ENCODE measurements at places on chromosomes 1 and 21.

DNA sequence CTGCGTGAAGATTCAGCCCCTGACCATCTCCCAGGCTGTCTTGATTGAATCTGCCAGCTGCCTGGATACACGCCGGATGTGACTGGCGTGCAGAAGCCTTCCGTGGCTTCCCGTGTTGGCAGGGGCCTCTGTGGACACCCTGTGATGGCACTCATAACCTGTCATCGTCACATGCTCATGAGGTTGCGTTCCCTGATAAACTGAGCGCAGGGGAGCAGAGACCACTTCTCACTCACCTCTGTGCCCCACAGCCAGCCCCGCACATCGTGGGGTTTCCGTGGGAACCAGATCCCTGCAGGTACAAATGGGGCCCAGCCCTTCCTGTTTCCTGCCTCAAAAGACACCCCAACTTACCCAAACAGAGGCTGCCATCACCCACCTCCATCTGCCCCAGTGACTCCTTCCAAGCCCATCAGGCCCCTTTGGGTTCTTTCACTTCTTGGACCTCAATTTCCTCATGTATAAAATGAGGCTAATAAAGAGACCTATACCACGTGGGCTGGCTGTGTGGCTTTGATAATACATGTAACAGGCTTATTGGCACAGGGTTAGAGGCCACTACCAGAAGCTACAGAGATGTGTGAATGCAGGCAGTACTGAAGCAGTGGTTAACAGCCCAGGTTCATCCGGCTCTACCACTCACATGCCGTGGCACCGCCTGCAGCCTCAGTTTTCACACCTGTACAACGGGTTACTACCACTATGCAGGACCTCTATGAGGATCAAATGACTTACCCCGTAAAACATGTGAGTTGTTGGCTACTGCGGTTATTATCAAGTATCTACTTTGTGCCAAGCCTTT lies 23.6 kb downstream of the HTR6 start:
- DNase-seq = no peak

- DNase-seq = no peak
These were observed 2.5 kb upstream of the BCL10 start for GRCh38 chr1:85278853-85279314.

- no peak for DNase-seq
These were observed 428.3 kb downstream of the KIF26B start for GRCh38 chr1:245583081-245583480.

DNA sequence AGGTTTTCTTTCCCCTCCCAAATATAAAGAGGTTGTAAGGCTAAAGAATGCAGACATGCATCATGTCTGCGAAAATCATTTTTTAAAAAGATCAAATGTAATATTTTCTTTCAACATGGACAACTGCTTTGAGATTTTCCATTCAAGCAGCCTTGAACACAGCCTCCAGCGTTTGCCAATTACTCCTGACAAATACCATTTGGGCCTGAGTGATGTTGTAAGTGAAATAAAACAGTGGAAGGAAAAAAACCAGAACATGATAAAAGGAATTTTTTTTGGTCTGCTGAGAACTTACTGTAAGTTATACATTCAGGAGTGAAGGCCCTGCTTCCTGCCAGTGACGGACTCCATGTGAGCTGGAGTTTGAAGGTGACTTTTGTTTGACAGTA lies 37.2 kb downstream of the SETD4 start:
- DNase-seq = no peak

DNA sequence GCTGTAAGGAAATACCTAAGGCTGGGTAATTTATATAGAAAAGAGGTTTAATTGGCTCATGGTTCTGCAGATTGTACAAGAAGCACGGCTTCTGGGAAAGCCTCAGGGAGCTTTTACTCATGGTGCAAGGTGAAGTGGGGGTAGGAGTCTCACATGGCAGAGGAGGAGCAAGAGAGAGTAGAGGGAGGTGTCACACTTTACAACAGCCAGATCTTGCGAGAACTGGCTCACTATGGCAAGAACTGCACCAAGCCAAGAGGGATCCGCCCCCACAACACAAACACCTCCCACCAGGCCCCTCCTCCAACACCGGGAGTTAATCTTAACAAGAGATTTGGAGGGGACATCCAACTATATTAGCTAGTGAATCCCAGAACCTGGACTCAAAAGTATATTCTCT lies 135.4 kb upstream of the SOD1 start:
- no peak for DNase-seq

GRCh38 chr1:152585586-152585985 lies 5.3 kb upstream of the LCE3D start:
- no peak for DNase-seq

DNA sequence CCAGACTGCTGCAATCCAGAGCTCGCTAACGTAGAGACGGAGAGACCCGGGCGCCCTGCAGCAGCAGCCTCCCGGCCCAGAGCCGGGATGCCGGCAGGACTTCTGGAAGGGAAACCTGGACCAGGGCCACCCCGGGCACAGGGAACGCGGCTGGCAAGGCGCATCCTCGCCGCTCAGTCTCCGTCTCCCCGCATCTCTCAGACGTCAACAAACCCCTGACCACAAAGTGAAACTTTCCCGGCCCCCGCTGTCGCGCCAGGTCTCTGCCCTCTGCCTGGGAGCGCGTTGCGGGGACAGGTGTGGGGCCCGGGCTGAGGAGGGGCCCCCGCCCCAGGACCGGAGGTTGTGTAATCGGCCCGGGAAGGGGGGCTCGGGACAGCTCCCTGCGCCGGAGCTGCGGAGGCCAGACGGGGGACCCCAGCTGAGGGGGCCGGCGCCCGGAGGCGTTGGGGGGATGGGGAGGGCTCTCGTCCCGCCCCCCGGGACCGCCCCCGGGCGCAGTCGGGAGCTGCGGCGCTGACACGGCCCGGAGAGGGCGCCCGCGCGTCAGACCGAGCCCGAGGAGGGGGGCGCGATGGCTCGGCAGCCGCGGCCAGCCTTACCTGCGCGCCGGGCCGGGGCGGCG lies 116.6 kb upstream of the HIVEP3 start:
- peak; percentile 99 for DNase-seq
